ENCODE measurements at places on chromosomes 5 and 9.

DNA sequence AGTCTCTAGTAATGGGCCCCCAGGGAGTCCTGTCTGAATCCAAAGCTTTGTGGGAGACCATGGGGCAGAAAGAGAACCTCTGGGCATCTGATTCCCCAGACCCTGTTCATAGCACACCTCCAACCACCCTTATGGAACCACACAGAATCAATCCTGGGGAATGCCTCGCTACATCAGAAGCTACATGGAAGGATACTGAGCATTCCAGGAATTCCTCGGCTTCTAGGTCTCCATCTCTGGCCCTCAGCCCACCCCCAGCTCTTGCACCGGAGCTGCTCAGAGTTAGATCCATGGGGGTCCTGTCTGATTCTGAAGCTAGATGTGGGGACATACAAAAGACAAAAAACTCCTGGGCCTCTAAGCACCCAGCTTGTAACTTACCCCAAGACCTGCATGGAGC lies 28.4 kb downstream of the VCP start:
- DNase-seq, result no peak

GRCh38 chr9:125906144-125906543 lies 159.0 kb downstream of the PBX3 start:
- DNase-seq, result no peak

DNA sequence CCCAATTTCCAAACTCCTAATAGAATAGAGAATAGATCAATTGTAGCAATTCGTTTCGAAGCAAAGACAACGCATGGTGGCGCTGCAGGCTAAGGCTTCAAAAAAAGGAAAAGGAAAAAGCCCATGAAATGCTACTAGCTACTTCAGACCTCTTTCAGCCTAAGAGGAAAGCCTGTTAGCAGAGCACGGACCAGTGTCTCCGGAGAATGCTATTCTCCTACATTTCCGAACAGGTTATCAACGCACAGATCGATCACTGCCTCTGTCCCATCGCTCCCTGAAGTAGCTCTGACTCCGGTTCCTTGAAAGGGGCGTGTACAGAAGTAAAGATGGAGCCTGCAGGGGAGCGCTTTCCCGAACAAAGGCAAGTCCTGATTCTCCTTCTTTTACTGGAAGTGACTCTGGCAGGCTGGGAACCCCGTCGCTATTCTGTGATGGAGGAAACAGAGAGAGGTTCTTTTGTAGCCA lies at the start of gene PCDHB15:
Gene PCDHB15 (plus strand): TSS at position 146 of the 468 bp plus-strand sequence. CDS start 184 bp downstream, at position 330.
- DNase-seq, result peak; percentile 28

GRCh38 chr5:14457476-14457875 lies 124.1 kb upstream of the OTULINL start:
- DNase-seq, result peak; percentile 46

DNA sequence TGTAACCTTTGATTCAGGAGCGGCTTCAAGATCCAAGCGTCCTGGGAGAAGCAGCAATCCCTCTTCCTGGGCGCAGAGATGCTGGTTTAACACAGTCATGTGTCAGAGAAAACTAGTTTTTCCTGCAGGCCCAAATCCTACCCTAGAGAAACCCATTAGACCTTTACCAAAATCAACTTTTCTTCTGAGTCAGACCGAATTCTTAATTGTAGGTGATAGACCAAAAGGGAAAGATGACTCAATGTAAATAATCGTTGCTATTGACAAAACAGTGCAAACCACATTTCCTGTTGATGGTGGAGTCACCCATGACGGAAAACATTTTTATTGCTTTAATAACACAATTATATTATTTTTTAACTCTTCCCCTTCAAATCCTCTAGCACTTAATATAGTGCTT lies 40.1 kb downstream of the SLC1A1 start:
- no peak for DNase-seq

GRCh38 chr5:111232311-111233051 lies 8.3 kb downstream of the CAMK4 start:
- DNase-seq, result no peak

DNA sequence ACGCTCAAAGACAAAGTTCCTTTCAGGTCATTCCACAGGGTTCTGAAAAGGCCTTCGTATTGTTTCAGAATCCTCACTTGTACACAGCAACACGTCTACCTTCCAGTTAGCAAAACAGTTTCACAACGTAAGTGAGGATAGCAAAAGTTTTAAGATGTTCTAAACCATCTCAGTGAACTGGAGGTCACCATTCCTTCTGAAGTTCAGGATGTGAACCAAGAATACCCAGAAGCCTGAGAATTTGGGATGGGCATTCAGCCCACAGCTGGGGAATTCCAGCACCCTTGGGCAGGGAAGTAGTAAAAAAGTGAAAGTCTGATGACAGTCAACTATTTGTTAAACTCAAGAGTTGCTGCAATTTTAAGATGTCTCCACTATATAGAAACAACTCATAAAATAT lies 224.5 kb downstream of the BNC2 start:
- no peak for DNase-seq

GRCh38 chr5:141515141-141515540 lies 26.3 kb downstream of the PCDHGC5 start:
- DNase-seq, result no peak

DNA sequence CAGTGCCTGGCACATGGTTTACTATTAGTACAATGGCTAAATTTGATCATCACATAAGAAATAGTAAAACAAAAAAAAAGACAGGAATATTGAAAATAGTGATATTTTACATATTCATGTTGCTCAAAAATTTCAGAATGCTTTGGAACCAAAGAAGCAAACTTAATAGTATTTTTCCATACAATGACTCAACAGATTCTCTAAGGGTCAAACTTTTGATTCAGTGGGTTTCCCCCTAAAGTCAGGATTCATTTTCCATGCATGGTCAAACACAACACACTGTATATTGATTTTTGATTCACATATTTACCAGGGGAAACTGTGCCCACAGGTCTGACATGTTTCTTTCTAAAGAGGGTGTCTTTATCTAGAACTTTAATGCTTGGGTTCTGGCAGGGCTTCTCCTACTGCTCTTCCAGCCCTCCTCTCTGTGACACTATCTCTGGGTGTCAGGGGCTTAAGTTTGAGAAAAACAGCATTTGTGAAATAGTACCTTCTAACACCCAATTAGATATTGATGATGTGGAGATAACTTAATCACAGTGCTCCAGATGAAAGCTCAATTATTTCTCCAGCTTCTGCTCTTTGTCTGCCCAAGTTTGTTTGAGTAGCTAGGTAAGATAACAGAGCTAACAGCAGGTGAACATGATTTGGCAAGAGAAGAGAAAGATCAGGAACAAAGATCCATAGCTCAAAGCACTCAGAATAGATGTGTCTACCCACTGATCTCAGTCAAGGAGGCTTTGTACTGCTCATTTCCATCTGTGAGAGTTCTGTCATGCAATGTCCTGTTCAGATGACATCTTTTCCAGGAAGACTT lies 35.5 kb upstream of the ELL2 start:
- no peak for DNase-seq

GRCh38 chr5:16704945-16705344 lies 88.1 kb upstream of the RETREG1 start:
- DNase-seq, result no peak
